Hematopoietic multipotent progenitor cell treated with erythropoietin and hydrocortisone succinate and interleukin-3 and kit ligand, for 4 days (in vitro differentiated cells): ENCODE measurements at places on chromosomes 5 and 9.

DNA sequence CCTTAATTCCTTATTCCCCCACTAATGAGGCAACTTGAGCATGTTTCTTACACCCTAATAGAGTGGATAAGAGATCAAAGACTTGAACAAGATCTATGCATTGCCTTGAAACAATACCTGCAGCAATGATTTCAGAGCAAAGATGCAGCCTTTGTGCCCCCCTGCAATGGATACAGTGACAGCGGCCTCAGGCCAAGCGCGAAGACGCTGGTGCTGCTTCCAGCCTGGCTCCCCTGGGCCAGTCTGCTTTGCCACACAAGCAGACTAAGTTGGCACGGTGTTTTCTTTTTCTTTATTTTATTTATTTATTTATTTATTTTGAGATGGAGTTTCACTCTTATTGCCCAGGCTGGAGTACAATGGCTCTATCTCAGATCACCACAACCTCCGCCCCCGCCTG, 179.8 kb upstream of the S1PR3 start:
- no peak for DNase-seq

DNA sequence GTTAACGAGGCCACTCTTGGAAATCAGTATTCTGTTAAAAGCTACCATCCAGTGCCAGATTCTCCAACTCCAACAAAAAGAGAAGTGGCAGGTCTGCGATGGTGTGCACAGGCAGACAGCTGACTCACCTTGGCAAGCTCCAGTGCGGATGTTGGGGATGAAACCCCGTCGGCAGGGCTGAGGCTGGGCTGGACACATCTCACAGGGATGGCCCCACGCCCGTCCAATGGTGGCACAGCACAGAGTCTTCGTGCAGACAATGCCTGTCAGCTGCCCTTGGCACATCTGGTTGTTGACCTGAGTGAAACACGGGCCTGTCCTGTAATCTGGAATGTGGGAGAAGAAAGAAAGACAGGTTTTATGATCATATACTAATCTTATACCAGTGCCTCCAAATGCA, 73.4 kb downstream of the FBN2 start:
- DNase-seq: no peak

DNA sequence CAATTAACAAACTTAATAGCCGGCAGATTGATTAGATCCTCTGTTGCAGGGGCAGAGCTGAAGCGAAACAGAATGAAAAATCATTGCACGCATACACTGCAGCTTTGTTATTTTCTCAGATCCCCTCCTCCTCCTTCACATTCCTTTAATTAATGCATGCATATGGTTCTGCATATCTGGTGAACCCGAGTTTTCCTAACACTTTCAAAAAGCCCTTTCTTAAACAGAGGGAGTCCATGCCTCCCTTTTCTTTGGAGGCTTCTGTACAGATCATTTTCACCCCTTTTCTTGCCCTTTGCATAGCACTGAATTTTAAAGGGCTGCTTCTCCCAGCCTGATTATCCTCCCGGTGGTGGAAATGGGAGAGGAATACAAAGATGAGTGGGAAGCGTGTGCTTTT, 136.6 kb upstream of the TBCA start:
- no peak for DNase-seq

DNA sequence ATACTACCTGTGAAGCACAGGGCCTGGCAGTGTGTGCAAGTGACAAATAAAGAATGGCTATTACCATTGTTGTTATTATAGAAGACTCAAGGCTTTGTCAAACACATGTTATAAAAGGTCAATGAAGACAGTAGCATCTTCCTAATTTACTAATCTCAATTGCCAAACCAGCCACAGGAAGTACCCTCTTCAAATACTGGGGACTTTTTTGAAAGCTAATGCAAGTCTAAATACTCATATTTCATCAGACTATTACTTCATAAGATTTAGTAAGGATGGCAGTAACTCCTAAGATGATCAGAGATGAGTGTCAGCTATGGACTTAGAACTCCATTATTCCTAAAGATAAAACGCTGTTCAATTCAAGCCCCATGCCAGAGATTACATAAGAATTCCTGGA, 43.0 kb downstream of the GNAQ start:
- DNase-seq: peak; percentile 47

DNA sequence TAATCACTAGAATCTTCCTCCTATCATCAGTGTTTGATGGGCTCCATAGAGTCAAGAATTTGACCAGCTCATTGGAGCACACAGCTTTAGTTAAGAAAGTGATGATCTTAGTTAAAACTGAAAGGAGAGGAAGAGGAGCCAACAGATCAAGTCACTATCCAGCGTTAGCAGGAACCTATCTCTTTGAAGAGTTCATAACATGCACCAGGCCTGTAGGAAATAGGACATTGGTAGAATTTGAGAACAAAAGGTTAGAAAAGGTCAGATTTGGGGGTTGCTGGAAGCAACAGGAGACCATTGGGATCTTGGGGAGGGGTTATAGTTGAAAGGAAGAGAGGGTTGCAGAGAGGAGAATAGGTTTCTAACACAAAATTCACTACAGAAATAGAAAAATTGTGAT, 11.4 kb upstream of the ADRA1B start:
- DNase-seq: no peak

GRCh38 chr9:110087605-110088004, 120.4 kb downstream of the C9orf152 start:
- DNase-seq: no peak

- no peak for DNase-seq
These were observed 113.6 kb upstream of the LIFR start for GRCh38 chr5:38670066-38670465.

DNA sequence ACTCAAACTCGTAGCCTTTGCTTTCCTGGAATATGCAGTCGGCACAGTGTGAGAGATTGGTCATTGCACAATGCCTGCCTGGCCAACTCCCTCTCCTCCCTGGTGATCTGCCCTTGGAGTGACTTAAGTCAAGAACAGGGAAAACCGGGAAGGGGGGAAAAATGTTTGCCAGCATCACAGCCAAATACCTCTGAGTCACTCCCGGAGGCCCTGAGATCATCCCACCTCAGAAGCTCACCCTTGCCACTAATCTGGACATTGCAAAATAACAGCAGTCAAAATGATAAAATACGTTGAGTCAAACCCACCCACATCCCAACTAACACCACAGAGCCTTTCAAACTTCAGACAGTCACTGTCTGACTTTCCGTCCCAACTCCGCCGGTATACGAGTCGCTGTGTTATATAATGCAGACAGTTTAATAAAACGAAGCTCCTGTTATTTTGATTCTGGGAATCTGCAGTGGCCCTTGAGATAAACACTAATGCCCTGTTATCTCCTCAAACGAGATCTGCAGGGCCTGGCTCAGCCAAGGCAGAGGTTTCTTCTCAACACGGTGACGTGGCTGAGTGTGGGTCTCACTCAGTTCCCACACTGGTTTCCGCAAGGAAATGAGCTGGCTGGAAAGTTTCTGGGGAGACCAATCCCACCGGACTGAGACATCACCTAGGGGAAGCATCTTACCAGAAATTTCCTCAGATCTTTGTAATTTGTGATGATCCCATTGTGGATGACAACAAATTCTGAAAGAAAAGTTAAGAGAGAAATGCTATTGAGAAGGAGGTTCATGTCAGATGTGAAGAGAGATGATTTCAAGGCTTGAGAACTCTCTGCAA, 22.1 kb downstream of the GFPT2 start:
- peak; percentile 19 for DNase-seq

DNA sequence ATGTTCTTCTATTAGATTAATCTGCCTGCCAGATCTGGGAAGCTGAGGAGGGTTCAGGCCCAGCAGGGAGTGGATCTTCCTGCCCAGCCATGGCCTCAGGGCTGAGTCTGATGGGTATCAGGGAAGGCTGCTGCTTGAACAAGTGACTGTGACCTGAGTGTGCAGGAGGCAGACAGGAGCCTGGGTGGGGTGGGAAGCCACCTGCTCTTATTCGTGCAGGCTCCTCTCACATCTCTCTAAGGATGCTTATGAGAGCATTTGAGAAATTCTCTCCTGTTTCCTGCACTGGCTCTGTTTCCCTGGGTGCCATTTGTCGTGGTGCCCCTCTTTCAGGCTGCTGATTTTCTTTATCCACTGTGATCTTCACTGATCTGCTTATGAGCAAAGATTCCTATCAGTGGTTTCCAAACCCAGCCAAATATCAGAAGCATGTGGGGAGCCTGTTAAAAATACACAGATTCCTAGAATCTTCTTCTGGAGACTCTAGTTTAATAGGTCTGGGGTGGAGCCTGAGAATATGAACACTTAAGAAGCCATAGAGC, 2.1 kb downstream of the RGS3 start:
- DNase-seq: no peak

- DNase-seq: no peak
These were observed 4.9 kb upstream of the SH3PXD2B start for GRCh38 chr5:172458976-172459782.

DNA sequence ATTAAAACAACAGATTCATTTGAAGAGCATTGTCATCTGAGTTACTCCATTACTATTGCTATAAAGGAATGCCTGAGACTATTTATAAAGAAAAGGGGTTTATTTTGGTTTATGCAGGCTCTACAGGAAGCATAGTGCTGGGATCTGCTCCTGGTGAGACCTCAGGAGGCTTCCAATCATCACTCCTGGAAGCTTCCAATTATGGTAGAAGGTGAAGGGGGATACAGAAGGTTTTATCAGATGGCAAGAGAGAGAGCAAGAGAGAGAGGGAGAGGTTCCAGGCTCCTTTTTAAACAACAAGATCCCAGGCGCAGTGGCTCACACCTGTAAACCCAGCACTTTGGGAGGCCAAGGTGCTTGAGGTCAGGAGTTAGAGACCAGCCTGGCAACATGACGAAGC, 63.5 kb downstream of the ASS1 start:
- DNase-seq: no peak

- DNase-seq: no peak
These were observed 69.0 kb upstream of the SLC12A2 start for GRCh38 chr5:128014578-128014977.

- DNase-seq: peak; percentile 63
These were observed 37.4 kb downstream of the TTLL11 start for GRCh38 chr9:122055701-122056100.

- peak; percentile 99 for DNase-seq
These were observed at the start of gene THG1L for GRCh38 chr5:157731272-157732129. Gene THG1L (plus strand): TSS chr5:157731420. CDS start chr5:157731441, 21 bp downstream.

GRCh38 chr9:9612755-9613154, 1000.0 kb downstream of the PTPRD start:
- no peak for DNase-seq

DNA sequence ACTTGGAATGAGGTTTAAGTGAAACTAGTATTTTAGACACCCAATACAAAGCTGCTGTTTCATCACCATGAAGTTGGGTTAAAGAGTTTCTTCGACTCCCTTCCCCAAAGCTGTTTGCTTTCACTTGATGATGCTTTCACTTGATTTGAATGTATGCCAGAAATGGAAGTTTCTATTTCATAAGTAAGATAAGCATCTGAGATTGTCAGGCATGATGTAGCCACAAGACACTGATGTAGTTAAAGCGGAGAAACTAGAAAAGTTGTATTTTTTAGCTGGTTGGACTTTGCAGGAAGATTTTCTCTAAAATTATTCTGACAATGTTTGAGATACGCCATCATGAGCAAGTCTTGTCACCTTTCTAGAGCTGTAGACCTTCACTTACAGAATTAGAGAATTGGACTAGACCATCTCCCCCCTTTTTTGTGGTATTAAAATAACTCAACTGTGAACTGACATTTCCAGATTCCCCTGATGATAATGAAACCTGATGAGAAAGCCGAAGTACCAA, 20.0 kb downstream of the MOCS2 start:
- DNase-seq: peak; percentile 70

- DNase-seq: no peak
These were observed 19.6 kb downstream of the FAT2 start for GRCh38 chr5:151571270-151572173.

- peak; percentile 38 for DNase-seq
These were observed 212.4 kb upstream of the DMRT1 start for GRCh38 chr9:629146-629545.

- DNase-seq: no peak
These were observed 13.1 kb downstream of the ROPN1L start for GRCh38 chr5:10454591-10455276.

DNA sequence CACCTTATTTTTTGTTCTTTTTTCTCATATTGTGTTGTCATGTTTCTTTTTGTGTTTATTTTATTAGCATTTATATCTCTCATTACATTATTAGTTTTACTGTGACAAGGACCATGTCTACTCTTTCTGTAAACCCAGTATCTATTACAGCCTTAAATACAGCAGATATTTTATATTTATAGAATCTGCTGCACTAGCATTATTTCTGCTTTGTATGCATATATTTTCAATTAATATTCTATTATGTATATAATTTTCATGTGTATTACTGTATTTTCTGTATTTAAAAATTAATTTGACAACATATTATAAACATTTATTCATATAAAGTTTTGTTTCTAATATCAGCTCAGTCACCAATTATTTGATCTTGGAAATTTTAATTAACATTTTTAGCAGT, 19.5 kb upstream of the C6 start:
- DNase-seq: no peak

DNA sequence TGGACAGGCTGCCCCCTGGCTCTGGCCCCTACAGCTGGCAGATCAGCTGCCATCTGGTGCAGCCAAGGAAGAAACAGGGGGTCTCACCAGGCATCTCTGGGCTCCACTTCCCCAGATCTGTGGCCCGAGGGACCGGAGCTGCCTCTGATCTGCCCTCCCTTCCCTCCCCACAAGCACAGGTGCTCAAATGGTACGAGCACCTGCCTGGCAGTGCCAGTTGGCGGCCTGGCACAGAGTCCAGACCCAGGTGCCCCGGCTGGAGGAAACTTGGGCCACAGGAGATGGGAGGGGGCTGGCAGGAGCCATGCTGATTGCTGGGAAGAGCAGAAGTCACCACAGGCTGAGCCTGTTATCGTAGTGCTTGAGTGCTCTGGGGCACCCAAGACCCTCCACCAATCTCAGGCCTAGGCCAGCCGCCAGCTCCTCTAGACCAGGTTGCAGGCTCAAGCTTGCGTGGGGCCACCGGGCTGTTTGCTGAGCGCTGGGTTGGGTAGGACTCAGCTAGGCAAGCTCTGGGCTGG, 5.0 kb upstream of the CAMK2A start:
- DNase-seq: no peak

GRCh38 chr5:151477101-151477500, 29.7 kb downstream of the SLC36A1 start:
- DNase-seq: no peak

DNA sequence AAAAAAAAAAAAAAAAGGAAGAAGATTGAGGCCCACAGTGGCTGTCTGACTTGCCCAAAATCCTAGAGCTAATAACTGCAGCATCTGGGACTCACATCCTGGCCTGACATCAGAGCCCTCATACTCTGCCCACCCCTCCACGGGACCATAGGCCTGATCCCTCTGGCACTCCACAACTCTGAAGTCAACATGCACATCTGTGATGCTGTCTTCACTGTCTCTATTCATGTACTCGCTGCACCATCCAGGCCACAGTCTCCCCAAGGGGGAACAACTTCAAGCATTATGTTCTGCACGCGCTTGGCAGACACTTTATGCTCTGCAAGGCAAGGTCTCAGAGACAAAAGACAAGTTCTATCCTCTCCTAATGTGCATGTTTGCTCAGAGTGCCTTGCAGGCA, 158.2 kb downstream of the SPOCK1 start:
- DNase-seq: no peak

DNA sequence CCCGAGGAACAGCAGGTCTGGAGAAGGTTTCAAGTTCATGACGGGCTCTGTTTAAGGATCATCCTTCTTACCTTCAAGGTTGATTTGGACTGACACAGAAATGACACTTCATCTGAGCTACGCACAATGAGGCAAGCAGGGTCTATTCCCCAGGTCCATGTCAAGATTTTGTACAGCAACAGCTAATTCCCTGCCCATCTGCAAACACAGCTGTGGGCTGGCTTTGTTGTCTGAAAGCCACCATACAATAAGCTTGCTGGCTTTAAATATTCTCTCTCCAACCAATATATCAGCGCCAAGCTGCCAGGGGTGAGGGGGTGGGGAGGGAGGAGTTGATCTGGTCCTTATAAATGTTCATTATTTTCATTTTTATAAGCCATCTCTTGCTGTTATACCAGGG, 92.0 kb downstream of the OTULIN start:
- DNase-seq: no peak
